ENCODE measurements at places on chromosomes 4 and X. TPM values are rescaled to one million over a fixed set of nuclear protein-coding genes. Genes with fewer than 3 reads are reported as not detected.

The PAGE2 gene
- not detected for total RNA-seq

The PDE6B gene
- total RNA-seq = 3.7 TPM

The TNMD gene
- total RNA-seq = not detected

The SCML1 gene
- total RNA-seq = 5.1 TPM

The FGF16 gene
- not detected for total RNA-seq

The EMCN gene
- not detected for total RNA-seq

The MXRA5 gene
- 60.6 TPM for total RNA-seq

The SPINK2 gene
- total RNA-seq = not detected

The CYLC1 gene
- not detected for total RNA-seq

GRCh38 chrX:110089656-110090403, 86.9 kb downstream of the TMEM164 start:
- peak; percentile 17 for DNase-seq

DNA sequence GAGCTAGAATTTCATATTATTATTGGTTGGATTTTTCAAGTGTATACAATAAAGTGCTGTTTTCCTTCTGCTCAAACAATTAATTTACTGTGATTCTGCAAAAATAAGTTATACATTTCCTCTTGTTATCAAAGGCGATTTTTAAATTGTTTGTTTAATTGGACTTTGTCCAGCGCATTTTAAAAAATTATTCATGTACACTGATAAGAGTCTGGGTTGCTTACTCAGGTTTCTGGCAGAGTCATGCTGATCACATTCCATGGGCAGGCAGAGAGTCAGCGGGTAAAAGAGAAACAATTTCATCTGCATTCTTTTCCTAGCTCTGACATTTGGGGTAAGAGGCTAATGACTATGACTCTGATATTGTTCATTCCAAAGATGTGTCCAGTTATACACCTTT, 8.9 kb downstream of the FAT4 start:
- DNase-seq = peak; percentile 82

DNA sequence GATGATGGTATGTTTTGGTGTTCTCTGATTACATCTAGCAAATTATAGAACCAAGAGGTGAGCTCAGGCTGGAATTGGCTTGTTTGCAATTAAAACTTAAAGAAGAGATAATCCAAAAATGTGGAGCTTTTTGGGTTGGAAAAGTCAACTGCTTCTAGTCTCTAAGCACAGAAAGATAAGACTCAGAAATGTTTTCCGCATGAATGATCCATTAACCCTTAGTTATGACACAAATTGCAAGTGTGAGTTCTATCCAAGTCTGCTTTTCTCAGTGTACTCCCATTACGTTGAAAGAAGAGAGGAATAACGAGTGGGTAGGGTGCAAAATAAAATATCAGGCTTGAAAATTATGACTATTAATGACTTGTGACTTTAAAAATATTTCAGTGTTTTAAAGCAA, 38.5 kb downstream of the HPGD start:
- DNase-seq = peak; percentile 47

GRCh38 chr4:125322366-125322730, 7.6 kb downstream of the FAT4 start:
- peak; percentile 63 for DNase-seq

DNA sequence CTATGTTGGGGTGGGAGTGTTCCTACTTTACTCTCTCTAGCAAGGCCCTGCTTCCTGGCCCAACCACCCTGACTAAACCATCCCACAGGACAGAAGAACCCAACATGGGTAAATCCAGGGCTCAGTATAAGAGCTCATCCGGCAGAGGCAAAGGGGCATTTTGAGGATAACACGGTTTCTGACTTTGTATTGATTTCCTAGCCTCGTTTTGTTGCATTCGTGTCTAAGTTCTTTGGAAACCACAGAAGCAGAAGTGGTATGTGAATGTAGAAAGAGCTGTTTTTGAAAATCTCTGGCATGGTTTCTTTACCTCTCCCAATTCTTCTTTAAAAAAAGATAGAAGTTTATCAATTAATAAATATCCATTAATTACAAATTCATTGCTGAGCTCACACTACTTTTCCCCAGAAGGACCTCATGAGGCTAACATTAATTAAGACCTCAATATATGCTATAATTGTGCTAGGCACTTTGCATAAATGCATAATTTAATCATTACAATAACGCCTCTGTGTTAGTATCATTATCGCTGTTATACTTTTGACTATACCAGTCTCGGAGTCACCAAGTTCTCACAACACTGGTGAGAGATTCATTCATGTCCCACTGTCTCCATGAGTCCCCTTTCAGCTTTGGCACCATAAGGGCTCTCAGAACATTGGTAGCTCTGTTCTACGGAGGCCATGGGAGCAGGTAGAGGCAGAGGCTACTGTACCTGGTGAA, 5.8 kb upstream of the CLNK start:
- no peak for DNase-seq

DNA sequence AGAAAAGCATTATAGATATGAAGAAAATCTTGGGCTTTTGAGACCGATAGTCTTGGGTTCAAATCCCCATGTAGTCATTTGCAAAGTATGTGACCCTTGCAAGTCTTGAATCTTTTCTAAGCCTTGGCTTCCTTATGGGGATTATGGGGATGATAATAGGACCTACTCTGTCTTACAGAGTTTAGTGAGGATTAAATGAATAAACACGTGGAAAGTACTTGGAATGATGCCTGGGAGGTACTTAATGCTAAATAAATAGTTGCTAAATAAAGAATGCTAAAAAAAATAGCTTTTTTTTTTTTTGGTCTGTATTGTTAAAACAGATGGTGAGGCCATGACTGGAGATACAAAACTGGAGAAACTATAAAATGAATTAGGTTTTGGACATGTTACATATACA, 292.7 kb downstream of the GPAT3 start:
- DNase-seq = no peak

- no peak for DNase-seq
Observed at GRCh38 chr4:51851090-51851936, 8.4 kb downstream of the DCUN1D4 start.

- DNase-seq = no peak
Observed at GRCh38 chrX:123771449-123772064, 38.7 kb upstream of the THOC2 start.

DNA sequence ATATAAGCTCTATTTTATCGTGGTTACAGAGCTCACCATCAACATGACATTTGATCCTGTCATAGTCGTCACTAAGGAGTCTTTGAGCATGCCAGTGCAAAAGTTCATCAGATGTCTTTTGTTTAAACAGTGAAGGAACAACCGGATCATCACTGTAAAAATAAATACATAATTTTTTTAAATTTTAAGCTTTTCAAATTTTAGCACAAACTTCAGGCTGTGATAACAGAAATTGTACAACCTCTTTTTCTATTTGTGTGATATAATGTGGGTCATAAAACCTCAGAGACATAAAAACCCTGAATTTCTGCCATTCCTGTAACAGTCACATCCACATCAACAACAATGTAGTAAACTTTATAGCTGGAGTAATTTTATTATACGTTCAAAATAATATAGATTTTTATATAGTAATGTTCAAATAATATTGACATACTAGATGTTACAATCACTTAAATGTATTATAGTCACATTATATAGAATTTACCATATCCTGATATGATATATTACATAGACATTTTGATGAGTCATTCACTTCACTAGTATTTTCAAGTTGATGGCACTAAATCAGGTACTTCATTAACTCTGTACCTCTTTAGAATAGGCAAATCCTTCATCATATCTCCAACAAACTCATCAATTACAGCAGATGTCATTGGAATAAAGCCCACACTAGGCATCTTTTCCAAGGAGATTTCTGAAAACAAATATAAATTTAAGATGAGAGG, 47.7 kb downstream of the DDX60L start:
- DNase-seq = no peak

GRCh38 chrX:154532690-154533089, 14.0 kb downstream of the G6PD start:
- no peak for DNase-seq

GRCh38 chrX:99421796-99422195, 988.3 kb downstream of the PCDH19 start:
- DNase-seq = no peak

- DNase-seq = no peak
Observed at GRCh38 chr4:158811704-158812103, 42.9 kb downstream of the FNIP2 start.

DNA sequence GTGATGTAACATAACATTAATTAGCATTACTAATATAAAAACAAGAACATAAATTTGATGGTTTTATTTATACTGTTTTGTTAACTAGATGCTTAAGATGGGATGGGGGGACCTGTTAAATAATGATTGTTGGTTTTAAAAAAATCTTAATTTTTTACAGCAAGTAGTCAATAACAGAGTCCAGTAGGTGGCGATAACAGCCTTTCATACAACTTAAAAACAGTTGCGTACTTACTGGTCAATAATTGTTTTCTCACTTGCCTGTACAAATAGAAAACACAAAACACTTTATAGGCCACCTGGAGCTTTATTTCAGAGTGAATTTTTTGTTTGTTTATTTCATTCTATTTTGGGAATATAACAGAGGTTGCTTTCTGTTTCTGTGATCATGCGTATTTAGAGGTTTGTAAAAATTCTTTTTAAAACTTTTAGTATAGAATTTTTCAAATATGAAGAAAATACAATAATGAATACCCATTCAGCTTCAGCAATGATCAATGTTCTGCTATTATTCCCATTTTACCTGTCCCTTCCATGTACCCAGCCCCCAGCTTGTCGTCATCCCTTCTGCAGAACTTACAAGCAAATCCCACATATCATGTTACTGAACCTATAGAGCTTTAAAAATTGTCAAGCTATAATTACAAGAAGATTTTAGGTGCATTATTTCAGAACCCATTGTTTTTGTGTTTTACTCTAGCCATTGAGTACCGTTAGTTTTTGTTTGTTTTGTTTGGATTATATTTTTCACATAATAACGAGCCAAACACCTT, 97.1 kb downstream of the MRPL1 start:
- DNase-seq = peak; percentile 22

DNA sequence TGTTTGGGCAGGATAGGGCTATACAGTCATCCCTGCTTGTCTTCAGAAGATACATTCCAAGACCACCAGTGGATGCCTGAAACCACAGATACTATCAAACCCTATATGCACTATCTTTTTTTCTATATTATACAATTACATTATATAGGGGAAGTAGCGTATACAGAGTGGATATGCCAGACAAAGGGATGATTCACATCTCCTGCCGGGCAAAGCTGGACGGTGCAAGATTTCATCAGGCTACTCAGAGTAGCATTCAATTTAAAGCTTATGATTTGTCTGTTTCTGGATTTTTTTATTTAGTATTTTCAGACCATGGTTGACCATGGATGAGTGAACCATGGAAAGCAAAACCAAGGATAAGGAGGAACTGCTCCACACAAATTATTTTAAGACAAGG, 7.0 kb upstream of the AMTN start:
- no peak for DNase-seq

GRCh38 chr4:59979061-59979460, 1221.1 kb upstream of the ADGRL3 start:
- no peak for DNase-seq

DNA sequence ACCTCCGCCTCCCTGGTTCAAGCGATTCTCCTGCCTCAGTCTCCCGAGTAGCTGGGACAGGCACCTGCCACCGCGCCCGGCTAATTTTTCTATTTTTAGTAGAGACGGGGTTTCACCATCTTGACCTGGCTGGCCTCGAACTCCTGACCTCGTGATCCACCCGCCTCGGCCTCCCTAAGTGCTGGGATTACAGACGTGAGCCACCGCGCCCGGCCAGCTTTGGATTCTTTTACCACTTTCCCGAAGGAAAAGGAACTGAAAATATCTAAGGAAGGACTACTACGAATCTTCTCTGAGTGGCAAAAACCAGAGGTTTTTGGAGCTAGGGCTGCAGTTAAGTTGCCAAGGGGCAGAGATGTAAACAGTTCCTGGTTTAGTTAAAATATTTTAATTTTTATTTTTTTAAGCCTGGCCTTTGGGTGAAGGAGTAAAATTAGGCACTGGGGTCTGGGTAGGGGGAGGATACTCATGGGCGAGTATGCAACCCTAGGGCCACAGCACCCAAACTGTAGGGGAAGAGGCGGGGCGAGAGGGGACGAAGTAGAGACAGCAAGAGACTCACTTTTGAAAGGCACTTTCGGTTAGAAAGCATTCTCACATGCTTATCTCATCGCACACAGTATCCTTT, 525 bp upstream of the CISD2 start:
- no peak for DNase-seq

- DNase-seq = peak; percentile 42
Observed at GRCh38 chrX:40172401-40173142, 74.8 kb upstream of the BCOR start.

DNA sequence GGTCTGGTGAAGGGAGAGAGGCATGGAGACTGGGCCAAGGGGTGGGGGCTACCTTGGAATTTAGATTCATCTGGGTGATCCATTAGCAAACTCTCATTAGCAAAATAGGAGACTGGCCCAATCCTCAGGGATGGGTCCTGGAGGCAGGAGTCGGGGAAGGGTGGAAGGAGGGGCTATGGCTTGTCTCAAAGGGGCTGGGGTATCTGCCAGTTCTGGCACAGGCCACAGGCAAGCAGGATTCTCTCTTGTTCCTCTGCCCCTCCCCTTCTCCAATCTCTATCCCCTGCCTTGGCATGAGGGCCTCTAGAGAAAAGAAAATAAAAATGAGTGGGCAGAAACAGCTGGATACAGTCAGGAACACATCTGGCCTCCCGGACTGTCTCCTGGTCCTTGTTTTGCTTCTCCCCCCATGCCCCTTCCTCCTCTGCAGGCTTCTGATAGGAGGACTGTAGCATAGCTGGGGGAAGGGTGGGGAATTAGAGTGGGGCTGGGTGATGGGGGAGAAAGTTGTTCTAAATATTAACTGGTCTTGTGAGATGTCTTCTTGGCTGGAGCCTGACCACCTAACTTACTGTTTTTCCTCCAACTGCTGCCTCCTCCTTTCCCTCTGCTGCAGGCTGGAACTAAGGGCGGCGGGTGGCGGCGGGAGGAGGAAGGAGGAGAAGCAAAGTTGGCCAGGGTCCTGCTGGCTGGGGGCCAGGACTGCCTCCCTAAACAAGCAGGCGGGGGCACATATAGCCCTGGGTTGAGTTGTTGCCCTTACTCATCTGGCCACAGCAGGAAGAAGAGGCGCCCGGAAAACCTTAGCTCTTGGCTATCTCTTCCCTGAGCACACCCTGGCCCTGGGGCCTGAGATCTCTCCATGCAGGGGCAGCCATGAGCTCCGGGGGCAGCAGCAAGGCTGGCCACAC, 53.3 kb upstream of the LAS1L start:
- DNase-seq = no peak

DNA sequence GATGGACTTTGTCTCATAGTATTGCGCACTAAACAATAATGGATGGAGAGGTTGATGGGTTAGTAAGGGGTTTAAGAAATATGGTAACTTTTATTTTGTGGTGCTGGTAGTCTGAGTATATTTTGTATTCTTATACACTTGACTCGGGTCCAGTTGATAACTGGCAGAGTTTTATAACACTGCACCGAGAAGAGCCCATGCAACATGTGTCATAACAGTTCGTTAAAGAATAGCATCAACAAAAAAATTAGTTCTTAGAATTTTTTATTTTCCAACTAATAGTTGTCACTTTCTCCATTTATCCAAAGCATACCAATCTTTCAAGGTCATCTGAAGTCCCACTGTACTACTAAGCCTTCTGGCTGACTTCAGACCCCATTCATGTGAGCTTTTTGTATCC, 175.1 kb downstream of the SOWAHB start:
- DNase-seq = no peak

Data from astrocyte (in vitro differentiated cells and primary cell).